ENCODE measurements at places on chromosomes 3 and 15.

GRCh38 chr15:42800731-42801474 lies 64.0 kb upstream of the CDAN1 start:
- no peak for DNase-seq

GRCh38 chr15:77580996-77581682 lies 51.6 kb downstream of the LINGO1 start:
- DNase-seq: no peak

- DNase-seq: no peak
Measured at GRCh38 chr3:183430325-183430957, 2.0 kb upstream of the MCF2L2 start.

DNA sequence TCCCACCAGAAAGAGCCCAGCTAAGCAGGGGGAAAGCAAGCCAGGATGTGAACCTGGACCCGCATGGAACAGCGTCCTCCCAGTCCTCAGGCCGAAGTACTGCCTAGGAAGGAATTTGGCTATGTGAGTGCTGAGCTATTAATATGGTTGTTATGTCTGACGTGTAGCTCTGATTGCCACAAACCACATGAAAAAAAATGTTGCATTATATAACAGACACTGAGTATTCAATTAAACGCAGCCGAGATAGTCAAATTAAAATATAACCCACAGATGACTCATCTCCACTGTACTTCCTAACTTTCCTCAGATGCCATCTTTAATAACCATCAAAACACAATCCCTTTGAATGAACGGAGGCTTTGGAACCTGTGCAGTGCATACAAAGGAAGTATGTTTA lies 111.1 kb downstream of the GABRB3 start:
- no peak for DNase-seq

- no peak for DNase-seq
Measured at GRCh38 chr15:97817276-97817890, 143.1 kb upstream of the ARRDC4 start.

DNA sequence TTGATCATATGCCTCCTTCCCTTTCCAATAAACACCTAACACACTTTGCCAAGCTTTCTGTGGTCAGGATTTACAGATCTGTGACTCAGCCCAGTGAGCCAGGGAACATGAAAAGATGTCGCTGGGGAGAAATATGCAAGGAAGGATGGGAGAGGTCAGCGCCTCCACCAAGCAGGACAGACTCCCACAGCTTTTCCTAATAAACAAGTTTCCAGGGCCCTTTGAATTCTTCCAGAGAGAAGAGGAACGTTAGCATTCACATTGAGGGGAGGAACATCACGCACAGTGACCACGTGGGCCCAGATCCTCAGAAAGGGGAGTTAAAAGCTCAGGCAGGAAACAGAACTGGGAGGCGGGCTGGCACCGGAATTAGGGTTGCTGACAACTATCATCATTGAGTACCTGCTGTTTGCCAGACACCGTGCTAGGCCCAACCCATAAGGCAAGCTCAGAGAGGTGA lies 33.3 kb upstream of the MRPS22 start:
- no peak for DNase-seq

- DNase-seq: no peak
Measured at GRCh38 chr3:8576841-8577571, 67.6 kb downstream of the SSUH2 start.

GRCh38 chr15:43920815-43921214 lies 94.0 kb downstream of the WDR76 start:
- no peak for DNase-seq

DNA sequence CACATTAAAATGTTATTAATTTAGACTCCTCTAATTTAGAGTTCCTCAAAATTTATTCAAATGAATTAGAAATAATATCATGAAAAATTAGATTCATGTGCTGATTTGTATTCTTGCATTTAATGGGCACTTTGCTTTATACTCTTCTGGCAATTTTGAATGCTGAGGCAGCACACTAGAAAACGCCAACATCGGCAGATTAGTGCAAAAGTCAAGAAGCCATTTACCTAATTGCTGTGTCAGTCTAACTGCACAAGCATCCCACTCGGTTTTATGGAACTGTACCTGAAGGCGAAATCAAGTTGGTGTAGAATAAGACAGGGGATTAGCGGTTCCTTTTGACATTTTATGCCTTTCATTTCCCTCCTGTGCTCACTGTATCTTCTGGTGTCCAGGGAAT lies 382.0 kb downstream of the ROBO2 start:
- DNase-seq: no peak

DNA sequence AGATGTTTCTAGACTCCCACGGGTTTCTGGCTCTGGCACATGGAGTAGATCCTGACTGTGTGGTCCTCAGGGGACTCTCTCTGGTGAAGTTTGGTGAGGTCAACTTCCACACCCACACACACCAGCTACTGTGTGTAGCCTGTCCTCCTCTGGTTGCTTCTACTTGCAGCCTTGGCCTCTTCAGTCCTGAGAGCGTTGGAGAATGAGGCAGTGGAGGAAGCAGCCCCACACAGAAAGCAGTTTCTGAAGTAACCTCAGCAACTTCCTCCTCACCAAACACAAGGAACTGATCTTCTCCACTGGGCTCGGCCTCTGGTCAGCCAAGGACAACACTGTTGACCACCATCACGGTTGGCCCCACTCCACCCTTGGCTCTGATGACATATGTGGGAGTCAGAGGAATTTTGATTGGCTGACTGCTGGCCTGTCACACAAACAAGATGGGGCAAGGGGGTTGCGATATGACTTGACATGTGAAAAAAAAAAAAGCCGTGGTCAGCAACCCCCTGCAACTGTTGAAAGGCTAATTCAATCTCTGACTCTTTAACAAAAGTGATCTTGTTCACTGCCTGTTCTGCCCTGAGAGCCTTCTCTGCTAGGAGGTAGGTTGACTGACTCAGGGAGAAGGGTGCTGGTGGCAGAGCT lies 19.6 kb downstream of the CD86 start:
- DNase-seq: no peak

GRCh38 chr15:65331811-65332210 lies 27.3 kb downstream of the RNU5B-1 start:
- no peak for DNase-seq

DNA sequence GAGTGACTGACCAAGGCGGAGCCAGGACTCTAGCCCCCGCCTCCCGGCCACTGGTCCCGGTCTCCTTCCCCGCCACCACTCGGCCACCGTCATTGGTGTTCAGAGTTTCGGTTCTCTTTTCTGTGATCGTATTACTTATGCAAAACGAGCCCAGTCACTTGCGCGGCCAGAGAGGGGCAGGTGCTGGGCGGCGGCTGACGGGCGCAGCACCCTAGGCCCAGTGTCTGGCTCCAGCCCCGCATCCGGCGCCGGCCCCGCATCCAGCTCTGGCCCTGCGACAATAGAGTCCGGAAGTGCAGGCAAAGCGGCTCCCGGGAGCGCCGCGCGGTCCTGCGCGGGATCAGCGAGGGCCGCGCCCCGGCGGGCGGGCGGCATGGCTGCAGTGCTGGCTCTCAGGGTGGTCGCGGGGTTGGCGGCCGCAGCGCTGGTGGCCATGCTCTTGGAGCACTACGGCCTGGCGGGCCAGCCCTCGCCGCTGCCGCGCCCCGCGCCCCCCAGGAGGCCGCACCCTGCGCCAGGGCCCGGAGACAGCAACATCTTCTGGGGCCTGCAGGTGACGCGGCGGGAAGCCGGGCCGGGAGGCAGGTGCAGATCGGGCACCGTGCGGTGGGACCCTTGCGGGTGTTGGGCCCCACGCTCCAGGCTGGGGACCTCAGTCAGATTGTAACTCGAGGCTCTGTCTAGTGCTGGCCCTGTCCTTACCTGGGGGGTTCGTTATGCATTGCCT lies at the start of gene TMEM62:
TMEM62 (plus strand) TSS at position 157 of the 727 bp plus-strand sequence; CDS start at position 374, 217 bp downstream.
- DNase-seq: peak; percentile 3

- no peak for DNase-seq
Measured at GRCh38 chr3:183264268-183264667, 11.2 kb downstream of the B3GNT5 start.

DNA sequence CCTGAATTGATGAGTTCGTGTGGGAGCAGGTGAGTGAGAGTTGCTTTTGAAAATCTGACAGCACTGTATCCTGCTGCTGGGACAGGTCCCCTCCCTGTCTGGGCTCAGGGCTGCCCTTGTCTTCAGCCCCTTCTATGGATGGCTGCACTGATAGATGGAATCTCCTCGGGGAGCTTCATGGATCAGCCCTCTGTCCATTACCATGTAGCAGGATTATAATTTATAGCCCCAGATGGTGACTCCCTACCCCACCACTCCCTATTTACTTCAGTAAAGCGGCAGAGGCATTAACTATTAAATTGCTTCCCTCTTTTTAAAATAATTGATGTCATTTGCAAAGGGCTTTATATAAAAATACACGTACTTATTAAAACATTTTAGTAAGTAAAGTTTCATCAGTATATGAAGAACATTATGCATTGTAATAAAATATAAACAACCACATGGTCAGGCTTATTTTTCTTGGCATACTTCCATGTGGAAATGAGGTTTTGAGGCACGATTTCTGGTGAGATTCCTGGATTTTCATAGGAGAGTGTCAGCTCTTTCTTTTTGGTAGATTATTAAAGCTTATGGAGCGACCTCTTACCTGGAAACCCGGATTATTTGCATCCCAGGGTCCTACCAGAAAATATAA lies 38.5 kb downstream of the MAP3K13 start:
- DNase-seq: no peak

GRCh38 chr15:48358229-48359152 lies 27.3 kb downstream of the DUT start:
- no peak for DNase-seq

DNA sequence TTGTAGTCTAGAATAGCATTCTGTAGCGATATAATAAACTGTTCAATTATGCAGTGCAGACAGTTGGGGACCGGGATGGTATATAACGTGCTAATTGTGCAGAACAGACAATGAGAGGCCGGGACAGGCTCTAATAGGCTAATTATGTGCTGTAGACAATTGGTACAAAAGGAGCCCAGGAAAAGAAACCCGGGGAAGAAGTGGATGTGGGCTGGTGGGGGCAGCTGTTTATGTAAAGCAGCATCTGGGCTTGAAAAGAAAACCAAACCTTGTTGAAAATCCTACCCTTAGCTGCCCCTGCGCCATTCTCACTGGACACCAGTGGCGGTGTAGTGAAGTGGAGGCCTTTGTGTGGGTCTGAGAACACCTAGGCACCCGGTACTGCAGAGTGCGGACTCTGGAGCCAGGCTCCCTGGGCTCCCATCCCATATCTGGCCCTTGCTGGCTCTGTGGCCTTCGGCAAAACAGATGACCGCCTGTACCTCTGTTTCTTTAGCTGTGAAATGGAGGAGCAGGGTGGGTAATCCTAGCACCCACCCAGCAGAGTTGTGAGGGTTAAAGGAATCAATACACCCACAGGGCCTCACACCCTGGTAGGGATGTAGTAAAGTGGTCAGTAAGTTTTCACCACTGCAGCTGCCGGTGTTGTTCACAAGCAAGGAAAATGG lies 51.5 kb downstream of the CMTM6 start:
- DNase-seq: no peak

DNA sequence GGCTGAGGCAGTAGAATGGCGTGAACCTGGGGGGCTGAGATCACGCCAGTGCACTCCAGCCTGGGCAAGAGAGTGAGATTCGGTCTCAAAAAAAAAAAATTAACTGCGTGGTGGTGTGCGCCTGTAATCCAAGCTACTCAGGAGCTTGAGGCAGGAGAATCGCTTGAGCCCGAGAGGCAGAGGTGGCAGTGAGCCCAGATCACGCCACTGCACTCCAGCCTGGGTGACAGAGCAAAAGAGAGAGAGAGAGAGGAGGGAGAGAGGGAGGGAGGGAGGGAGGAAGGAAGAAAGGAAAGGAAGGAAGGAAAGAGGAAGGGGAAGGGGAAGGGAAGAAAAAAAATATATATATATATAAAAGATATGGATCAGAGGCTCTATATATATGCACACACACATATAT lies 6.0 kb downstream of the TM4SF19 start:
- no peak for DNase-seq

GRCh38 chr3:17905996-17906395 lies 163.6 kb upstream of the TBC1D5 start:
- no peak for DNase-seq

- DNase-seq: no peak
Measured at GRCh38 chr3:4079339-4080195, 223.6 kb upstream of the SETMAR start.

GRCh38 chr15:70271422-70272088 lies 173.8 kb upstream of the TLE3 start:
- DNase-seq: peak; percentile 55

GRCh38 chr3:143634991-143635390 lies 213.3 kb downstream of the SLC9A9 start:
- DNase-seq: no peak

- DNase-seq: no peak
Measured at GRCh38 chr15:40038275-40038637, 725 bp downstream of the SRP14 start.

GRCh38 chr3:79953591-79954101 lies 185.8 kb upstream of the ROBO1 start:
- DNase-seq: no peak

GRCh38 chr3:171192176-171192854 lies 165.8 kb upstream of the SLC2A2 start:
- DNase-seq: no peak

GRCh38 chr3:46318207-46318927 lies 35.5 kb upstream of the CCR2 start:
- DNase-seq: peak; percentile 72

- DNase-seq: no peak
Measured at GRCh38 chr3:16496408-16497222, 16.9 kb downstream of the RFTN1 start.

GRCh38 chr3:197787412-197787811 lies 3.6 kb upstream of the LRCH3 start:
- no peak for DNase-seq

DNA sequence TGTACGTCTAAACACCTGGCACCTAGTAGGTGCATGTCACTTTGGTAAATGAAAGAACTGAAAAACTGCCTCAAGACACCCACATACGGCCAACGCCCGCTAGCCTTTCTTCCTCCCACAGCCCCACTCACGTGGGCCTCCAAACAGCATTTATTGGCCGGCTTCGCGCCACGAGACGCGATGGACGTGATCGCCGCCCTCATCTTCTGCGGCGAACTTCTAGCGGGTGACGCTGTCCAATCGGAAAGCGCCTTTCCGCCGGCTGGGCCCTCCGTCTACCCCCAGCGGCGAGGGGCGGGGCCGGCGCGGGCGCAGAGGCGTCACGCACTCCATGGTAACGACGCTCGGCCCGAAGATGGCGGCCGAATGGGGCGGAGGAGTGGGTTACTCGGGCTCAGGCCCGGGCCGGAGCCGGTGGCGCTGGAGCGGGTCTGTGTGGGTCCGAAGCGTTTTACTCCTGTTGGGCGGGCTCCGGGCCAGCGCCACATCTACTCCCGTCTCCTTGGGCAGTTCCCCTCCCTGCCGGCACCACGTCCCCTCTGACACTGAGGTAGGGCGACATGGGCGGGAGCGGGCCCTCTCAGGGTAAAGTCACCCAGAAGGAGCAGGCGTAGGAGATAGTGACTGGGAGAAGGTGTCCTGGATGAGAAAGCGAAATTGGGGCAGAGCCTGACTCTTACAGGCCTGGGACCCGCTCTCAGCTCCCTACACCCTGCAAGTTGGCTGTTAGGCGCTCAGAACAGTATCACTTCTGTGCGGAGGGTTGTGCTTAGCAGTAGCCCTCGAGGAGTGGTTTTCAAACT lies at the start of gene LMLN:
LMLN (plus strand) TSS at position 327 of the 803 bp plus-strand sequence; CDS start at position 356, 29 bp downstream.
- peak; percentile 80 for DNase-seq

DNA sequence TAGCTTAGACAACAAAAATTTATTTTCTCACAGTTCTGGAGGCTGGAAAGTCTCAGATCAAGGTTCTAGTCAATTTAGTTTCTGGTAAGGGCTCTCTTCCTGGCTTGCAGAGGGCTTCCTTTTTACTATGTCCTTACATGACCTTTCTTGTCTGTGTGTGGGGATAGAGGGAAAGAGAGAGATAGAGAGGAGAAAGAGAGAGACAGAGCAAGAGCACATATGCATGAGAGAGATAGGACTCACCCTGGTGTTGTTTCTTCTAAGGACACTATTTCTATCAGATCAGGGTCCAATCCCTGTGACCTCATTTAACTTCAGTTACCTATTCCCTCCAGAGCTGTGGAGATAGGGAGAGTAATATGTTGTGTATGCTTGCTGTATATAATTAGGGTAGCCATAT lies 44.9 kb upstream of the TEX9 start:
- DNase-seq: no peak

All from SIG-M5 (cell line).